ENCODE measurements at places on chromosomes 12 and 14.

GRCh38 chr12:122399592-122400373 is 22.7 kb downstream of the CLIP1 start:
- peak; percentile 70 for DNase-seq

- no peak for DNase-seq
These were observed 19.4 kb upstream of the EVL start for GRCh38 chr14:100045642-100046344.

GRCh38 chr12:57089271-57090245 is 644 bp downstream of the NAB2 start:
- DNase-seq: peak; percentile 81

- no peak for DNase-seq
These were observed 42.9 kb downstream of the TRIP11 start for GRCh38 chr14:91996948-91997371.

DNA sequence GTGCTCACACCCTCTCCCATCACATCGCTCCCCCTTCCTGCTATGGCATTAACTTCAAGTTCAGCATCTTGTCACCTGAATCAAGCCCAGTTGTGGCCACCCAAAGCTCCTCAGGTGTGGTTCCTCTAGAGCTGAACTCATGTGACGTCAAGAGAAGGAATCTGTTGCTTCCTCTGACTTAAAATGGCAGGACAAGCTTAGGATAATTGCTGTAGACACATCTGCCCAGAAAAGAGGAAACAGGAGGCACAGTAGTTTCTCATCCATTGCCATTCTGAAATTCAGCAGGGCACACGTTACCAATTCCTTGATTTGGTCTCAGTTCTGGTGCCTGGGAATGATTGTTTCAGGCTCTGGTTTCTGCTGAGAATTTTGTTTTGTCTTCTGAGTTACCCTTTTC is 52.1 kb downstream of the RCOR1 start:
- DNase-seq: no peak

DNA sequence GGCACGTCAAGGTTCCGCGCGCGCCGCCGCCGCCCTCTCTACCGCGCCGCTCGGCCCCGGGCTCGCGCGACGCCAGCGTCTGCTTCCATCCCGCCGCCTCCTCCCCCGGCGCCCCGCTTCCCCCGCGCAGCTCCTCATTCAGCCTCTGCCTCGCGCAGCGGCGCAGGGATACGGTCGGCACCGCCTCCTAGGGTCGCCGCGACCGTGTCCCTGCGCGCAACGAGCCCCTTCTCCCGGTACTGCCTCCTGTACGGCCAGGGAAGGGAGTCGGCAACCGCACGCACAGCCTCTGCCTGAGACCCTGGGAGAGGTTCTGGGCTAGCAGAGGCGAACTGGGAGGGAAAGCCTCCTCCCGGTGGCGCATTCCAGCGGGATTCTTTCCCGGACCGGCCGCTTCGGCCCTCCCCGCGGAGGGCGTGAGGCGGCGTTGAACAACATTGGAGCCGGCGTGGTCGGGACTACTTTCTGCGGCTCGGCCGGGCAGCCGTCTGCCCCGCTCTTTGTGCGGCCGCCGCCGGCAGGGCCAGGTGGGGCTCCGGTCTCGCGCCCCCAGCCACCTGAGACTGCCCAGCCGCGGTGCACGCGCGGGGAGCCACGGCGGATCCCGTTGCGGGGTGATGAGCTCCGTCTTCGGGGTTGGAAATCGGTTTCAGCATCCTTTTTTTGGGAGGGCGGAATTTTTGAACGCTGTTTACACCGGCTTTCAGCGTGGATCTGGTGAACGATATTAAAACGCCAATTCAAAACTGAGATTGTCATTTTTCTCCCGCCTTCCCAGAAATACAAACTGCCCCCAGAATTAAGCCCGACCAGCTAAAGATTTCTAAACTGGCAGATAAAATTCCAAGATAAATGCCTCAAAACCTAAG is at the start of gene LRP6:
Gene LRP6 (minus strand): TSS at position 172 of the 869 bp plus-strand sequence. CDS start 309 bp downstream, outside the sequence.
- peak; percentile 97 for DNase-seq

GRCh38 chr14:92383805-92384204 is 60.8 kb downstream of the SLC24A4 start:
- no peak for DNase-seq

- DNase-seq: no peak
These were observed 76.7 kb downstream of the NCOR2 start for GRCh38 chr12:124490584-124491305.

DNA sequence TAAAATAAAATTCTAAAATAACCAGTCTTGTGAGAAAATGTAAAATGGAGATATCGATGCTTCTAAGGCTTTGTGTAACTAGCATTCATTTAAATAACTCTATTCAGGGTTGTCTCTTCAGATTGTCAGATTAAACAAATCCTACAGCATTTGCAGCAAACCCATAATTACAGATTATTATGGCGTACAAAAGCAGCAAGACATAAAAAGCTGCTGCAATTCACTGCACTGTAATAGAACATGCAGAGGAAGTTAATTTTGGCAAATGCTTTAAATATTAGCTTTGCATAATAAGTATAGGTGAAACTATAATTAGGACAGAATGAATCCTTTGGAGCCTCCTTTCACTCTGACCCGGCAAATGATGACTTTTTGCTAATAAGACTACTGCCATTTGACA is 98.3 kb downstream of the INSM2 start:
- DNase-seq: no peak

- no peak for DNase-seq
These were observed 34.0 kb upstream of the AP4S1 start for GRCh38 chr14:30991408-30991807.

DNA sequence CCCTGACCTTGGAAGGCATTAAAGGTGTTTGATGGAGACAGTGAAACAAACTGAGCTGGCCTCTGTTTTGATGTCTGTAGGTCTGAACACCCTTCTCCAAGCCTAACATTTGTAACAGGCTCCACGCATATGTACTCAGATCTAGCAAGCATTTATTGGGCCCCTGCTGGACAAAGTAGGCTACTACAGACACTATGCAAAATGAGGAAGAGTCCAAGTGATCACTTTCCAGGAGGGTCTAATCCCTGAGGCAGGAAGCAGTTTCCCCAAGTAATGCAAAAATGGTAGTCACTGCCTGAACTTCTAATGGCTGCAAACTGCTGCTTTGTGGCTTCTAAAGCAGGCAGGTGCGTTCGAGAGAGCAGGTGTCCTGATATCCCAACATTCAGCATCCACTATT is 405.8 kb downstream of the MED13L start:
- DNase-seq: no peak

DNA sequence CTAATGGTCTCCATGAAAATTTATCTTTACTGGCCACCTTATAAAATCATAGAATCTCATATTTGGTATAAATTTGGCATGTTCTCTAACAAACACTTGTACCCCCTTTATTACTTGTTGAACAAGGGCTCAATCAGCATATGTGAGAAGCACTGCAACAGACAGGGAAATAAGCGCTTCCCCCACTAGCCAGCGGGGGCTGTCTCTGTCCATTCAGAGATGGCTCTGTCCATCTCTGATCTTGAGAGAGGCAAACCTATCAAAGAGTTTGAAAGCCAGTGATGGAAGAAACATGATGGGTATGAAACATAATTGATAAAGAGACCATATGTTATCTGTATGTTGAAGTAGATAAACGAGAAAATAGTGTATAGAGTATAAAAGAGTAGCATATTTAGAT is 326.8 kb downstream of the PDZRN4 start:
- no peak for DNase-seq

DNA sequence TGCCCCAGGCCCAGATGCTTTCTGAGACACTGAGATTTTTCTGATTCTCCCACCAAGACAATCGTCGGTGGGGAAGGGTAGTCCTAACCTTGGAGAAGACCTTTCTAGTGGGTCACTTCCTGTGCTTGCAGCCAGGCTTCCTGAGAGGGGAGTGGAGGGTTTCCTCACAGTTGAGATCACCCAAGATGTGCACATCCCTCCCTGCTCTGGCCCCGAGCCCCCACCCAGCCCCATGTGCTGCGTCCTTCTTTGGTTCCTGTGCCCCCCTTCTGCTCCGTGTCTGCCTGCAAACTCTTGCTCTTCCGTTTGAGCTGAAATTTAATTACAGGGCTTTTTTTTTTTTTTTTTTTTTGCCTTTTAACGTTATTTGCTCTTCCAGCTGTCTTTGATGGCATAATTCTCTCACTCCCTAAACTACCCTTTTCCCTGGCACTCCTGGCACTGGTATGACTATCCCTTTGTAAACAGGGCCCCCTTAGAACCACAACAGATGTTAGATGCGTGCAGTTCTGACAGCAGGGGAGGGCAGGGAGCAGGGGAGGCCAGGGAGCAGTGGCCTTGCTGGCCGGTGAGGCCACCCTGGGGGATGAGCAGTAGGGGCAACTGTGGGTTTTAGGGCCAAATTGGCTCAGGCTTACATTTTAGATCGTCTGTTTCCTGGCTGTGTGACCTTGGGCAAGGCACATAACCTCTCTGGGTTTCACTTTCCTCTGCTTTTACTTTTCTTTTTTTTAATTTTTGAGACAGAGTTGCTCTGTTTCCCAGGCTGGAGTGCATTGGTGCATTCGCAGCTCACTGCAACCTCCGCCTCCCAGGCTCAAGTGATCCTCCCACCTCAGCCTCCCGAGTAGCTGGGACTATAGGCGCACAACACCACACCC is 144.5 kb downstream of the PHETA1 start:
- DNase-seq: no peak

DNA sequence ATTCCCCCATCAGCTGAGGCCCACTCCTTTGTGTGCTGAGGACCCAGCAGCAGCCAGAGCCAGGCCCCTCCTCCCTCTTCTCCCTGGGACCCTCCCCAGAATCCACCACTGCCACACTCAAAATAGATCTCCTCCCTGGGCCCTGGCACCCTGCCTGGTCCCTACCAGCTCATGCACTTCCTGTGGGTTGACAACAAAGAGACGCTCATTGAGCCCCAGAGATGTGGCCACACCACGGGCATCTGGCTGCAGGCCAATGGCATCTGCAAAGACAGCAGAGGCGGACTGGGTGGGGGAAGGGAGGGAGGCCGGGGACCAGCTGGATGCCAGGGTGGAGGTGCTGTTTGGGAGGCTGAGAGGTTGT is 16.0 kb upstream of the ENDOU start:
- DNase-seq: no peak

Measured in ecto neural progenitor cell (in vitro differentiated cells).